ENCODE measurements at places on chromosomes 6 and 20.

DNA sequence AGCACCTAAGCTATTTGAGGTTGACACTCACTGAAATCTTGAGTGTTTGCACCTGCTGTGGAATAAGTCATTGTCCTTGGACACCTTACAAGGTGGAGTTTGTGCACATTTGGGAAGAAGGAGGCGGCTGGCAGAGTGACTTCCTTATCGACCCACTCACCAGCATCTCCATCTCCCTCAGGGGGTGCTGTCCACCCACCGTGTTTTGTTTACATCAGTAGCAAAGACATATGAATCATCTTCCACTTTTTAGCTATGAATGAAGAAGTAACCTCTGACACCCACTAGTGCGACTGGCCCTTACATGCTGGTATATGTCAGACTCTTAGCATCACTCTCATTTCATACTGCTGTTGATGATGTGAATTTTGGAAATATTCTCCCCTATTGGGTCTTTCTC lies 119.5 kb upstream of the SGK1 start:
- peak; percentile 37 for DNase-seq

- DNase-seq = no peak
These were observed 109.0 kb downstream of the FUT9 start for GRCh38 chr6:96124778-96125177.

DNA sequence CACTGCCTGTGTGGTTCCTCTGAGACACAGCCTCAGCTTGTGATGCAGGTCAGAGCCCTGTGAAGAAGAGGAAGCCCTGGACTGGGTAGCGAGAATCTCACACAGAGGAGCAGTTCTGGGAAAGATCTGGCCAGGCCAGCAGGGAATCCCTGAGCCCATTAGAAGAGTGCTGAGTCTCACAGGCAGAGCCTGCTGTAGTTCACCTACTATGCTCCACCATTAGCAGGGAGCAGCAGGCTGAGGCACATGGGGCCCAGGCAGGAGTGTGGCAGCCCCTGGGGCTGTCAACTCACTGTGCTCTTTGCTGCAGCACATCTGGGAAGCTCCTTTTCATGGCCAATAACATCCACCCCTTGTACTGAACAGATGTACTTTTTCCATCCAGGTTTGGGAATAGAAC lies 146.8 kb upstream of the B3GAT2 start:
- DNase-seq = no peak

- no peak for DNase-seq
These were observed 58.1 kb downstream of the L3MBTL3 start for GRCh38 chr6:130076512-130076911.

- DNase-seq = peak; percentile 52
These were observed 38.3 kb downstream of the BCL2L1 start for GRCh38 chr20:31684153-31685015.

DNA sequence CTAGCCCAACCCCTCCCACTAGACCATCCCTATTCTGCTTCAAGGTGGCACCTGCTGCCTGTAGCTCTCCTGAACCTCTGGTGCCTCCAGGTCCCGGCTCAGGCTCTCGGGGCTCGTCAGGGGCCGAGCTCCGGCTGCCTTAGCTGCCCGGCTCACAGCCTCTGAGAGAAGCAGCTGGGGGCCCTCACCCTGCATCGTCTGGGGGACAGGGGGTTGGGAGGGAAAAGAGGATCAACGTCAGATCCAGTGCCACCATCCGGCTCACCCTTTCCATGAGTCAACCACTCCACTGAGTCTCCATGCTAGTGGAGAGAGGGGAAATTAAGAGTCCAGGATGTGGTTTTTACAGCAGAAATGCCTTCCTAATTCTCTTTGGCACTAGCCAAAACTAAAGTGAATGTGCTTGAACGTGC lies 13.0 kb downstream of the BAG6 start:
- no peak for DNase-seq

GRCh38 chr6:113959235-113959634 lies 11.7 kb downstream of the HDAC2 start:
- no peak for DNase-seq

Measured in stimulated activated naive B cell treated with anti-CD40 and anti-IgM and Interleukin-4, amounts not matched to agents 10 μg/mL and 1 μg/mL and 100 μg/mL, for 72 hours (primary cell).